ENCODE measurements at places on chromosomes 2 and 18.

DNA sequence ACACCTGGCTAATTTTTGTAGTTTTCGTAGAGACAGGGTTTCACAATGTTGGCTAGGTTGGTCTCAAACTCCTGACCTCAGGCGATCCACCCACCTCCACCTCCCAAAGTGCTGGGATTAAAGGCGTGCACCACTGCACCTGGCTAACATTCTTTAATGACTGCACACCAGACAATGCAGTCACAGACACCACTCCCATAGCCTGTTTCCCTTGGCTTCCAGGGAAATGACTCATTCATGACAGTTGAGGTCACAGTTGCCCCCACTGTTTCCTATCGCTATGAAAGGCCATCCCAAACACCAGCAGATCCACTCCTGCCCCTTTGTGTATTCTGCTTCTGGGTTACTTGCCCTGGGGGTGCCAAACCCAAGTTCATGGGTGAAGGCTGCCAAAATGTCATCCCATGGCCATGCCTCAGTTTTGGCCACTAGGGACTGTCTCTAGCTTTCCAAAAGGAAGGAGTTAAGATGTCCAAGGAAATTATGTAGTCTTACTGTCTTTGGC, 8.7 kb downstream of the CHMP1B start:
- no peak for DNase-seq

GRCh38 chr2:118696786-118697465, 150.5 kb downstream of the EN1 start:
- DNase-seq = no peak

GRCh38 chr2:238821391-238821790, 26.5 kb upstream of the TWIST2 start:
- DNase-seq = no peak

DNA sequence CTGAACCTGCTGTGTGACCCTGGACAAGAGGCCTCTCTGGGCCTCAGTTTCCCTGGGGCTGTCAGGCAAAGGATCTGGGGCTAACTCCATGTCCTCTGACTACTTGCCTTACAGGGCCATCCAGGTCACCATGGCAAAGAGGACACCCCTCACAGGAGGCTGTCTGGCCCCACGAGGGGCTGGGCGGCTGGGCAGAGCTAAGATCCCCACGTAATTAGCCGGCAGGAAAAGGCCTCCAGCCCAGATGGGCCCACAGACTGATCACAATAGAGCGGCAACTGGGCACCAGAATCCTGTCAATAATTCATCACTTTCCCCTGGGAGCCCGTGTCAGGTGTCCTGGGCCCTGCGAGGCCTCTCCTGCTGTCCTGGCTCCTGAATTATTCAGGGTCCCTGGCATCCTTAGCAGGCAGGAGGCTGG, 44.8 kb upstream of the OTOF start:
- no peak for DNase-seq

DNA sequence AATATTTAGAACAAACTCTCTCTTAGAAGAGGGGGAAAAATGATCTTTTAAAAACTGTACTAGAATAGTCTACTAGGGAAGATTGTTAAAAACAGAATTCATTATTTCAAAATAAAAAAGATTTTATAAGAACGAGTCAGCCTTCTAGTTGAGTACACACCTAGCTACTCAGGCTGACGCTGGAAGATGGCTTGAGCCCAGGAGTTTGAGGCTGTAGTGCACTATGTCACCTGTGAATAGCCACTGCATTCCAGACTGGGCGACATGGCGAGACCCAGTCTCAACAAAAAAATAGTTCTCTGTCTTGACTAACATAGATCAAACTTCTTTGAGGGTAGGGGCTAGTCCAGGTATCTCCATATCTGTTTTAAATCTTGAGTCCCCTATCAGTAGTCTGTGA, 33.9 kb downstream of the ERLEC1 start:
- DNase-seq = no peak

Measured in stimulated activated CD4-positive, alpha-beta T cell treated with anti-CD3 and anti-CD28 coated beads, TNF-alpha, amount 100 ng/mL, for 48 hours (primary cell).